ENCODE measurements at places on chromosomes 3 and 15. TPM values are rescaled to one million over a fixed set of nuclear protein-coding genes. Genes with fewer than 3 reads are reported as not detected.

The FRMD5 gene
- 0.47 TPM for total RNA-seq

The MGLL gene
- 171 TPM for total RNA-seq

The SLC28A2 gene
- total RNA-seq: not detected

- ATAC-seq: no peak
Observed at GRCh38 chr15:20348900-20349773, 192.5 kb downstream of the GOLGA6L6 start.

DNA sequence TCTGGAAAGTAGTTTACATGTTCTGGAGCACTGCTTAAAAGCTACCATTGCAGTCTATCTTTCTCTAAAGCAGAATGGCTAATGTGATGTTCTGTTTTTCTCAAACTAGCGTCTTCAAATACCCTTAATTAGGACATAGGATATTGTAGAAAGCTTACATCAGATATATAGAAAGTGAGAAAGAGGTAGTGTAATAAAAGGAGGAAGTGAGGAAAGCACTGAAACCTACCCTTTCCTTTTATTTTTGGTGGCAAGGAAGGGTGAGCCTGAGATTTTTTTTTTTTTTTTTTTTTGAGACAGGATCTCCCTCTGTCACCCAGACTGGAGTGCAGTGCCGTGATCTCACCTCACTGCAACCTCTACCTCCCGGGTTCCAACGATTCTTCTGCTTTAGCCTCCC, 9.4 kb downstream of the SENP2 start:
- no peak for ATAC-seq

- peak; percentile 93 for ATAC-seq
Observed at GRCh38 chr15:49492830-49493229, 69.8 kb downstream of the FGF7 start.

- no peak for ATAC-seq
Observed at GRCh38 chr3:89859757-89860156, 752.3 kb downstream of the EPHA3 start.
